ENCODE measurements at places on chromosomes 1 and 21.

- DNase-seq, result no peak
Measured at GRCh38 chr1:44275296-44275962, 62.2 kb downstream of the DMAP1 start.

DNA sequence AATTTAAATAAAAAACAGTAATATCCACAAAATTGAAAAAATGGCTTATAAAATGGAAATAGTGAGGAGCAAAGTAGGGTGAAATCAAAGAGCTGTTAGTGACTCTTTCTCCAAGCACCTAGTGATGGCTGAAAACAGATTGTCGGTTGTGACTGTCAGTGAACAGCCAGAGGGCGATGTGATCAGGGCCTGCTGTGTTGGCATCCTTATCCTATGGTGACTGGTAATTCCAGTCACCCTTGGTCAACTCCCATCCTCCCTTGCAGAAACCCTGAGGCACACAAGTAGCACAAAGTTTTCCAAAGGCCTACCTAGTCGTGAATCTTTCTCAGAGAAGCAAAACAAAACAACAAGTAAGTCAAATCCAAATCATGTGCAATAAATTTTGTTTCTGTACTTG, 599.8 kb upstream of the CXADR start:
- no peak for DNase-seq

GRCh38 chr21:37071561-37072273, 1.2 kb downstream of the PIGP start:
- peak; percentile 52 for DNase-seq

DNA sequence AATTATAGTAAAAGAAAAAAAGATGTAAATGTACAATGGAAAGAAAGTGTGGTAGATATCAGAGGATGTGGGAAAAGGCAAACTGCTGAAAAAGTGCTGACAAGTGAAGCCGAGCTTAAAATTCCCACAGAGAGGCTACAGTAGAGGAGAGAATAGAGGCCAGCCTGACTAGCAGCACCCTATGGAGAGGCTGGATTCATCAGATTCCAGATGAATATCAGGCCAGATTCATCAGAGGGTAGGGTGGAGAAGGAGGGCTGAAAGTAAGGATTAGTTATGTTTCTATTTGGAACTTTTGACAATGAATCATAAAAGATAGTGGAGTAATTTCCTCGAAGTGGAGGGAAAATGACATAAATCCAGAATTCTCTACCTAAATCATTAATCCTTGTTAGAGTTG, 60.4 kb upstream of the NEK7 start:
- no peak for DNase-seq

- peak; percentile 45 for DNase-seq
Measured at GRCh38 chr1:18100491-18101063, 7.0 kb upstream of the IGSF21 start.

- DNase-seq, result no peak
Measured at GRCh38 chr1:168050307-168050706, 86.4 kb downstream of the GPR161 start.

DNA sequence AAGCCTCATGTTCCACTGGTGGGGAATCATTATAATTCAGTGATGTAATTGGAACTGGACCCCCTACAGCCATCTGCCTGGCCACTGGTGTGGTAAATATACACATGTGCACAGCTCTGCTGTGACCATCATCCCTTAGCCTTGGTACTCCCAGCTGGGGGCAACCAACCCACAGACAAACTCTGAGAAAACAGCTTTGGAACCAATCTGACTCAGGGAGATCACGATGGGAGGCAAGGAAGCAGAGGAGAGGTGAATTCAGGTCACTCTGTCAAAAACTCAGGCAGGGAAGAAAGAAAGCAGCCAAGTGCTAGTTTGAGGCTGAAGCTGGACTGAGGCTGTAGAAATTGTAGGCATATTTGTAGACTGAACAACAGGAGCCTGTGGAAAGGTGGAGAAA, 197.8 kb upstream of the GALNT2 start:
- DNase-seq, result no peak

GRCh38 chr1:234926559-234927311, 201.9 kb downstream of the TOMM20 start:
- no peak for DNase-seq

GRCh38 chr21:29007135-29007534, 12.0 kb downstream of the RWDD2B start:
- no peak for DNase-seq

DNA sequence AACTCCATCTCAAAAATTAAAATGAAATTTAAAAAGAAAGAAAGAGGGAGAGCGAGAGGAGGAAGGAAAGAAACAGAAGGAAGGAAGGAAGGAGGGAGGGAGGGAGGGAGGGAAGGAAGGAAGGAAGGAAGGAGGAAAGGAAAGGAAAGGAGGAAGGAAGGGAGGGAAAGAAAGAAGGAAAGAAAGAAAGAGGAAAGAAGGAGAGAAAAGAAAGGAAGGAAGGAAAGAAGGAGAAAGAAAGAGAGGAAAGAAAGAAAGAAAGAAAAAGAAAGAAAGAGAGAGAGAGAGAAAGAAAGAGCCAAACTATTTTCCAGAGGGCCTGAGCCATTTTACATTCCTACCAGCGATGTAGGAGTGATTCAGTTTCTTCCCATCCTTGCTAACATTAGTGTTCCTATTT, 364.0 kb downstream of the RGS7 start:
- DNase-seq, result no peak

DNA sequence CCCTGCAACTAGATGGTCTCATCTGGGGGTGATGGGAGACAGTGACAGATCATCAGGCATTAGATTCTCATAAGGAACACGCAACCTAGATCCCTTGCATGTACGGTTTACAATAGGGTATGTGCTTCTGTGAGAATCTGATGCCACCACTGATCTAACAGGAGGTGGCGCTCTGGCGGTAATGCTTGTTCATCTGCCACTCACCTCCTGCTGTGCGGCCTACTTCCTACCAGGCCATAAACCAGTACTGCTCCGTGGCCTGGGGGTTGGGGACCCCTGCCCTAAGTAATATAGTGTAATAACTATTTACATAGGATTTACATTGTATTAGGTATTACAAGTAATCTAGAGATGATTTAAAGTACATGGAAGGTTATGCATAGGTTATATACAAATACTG, 134.9 kb downstream of the CLEC20A start:
- no peak for DNase-seq
